Stimulated activated CD4-positive, alpha-beta T cell treated with anti-CD3 and anti-CD28 coated beads, Interleukin-4, amount 100 ng/mL, for 24 hours (primary cell): ENCODE measurements at places on chromosomes 13 and 19.

GRCh38 chr13:78759704-78760103 lies 100.7 kb upstream of the OBI1 start:
- no peak for DNase-seq

GRCh38 chr13:33611121-33611805 lies 206.7 kb upstream of the RFC3 start:
- DNase-seq, result no peak

- no peak for DNase-seq
Observed at GRCh38 chr19:42555317-42555716, 27.0 kb upstream of the CEACAM1 start.

GRCh38 chr19:648305-648704 lies 8.6 kb downstream of the FGF22 start:
- DNase-seq, result no peak

DNA sequence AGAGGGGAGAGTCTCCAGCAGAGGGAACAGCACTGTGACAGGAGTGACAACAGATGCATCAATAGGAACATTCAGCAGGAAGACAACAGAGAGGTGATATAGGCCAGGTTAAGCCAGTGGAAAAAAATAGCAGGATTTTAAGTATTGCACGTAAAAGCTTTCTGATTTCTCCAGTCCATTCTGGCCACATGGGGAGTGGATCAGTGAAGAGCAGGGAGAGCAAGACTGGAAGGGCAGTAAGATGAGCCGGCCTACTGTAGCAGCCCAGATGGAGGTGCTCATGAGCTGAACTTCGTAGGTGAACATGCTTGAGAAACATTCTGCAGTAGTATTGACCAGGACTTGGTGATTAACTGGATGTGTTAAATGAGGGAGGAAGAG lies 1.7 kb downstream of the UTP14C start:
- DNase-seq, result no peak

DNA sequence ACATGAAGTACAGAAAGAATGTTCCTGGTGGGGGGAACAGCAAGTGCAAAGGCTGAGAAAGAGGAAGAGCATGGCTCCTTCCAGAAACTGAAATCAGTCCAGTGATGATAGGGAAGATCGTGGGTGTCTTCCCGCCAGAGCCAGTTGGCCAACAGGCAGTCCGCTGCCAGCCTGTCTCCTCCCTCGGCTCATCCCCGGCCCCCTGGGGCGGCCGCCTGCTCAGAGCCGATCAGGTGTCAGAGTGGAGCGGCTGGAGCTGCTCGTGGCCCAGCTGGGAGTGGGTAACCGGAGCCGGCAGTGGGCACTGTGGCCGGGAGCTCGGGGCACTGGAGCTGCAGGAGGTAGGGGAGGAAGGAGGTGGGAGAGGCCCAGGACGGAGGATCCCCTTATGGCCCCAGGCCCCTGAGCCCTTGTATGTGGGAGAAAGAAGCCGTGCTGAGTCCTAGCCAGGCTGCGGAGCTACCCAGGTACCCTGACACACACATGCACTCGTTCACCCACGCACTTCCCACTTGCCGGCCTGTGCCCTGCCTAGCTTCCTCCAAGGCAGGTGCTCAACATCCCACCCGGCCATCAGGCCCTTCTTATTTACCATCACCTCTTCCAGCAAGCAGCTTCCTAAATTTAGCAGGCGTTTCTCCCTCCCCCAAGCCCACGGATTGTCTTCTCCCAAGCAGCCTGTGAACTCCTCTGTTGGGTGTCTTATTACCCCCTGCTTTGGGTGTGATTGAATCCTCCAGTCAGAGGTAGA lies 1.7 kb downstream of the ANKRD24 start:
- no peak for DNase-seq

DNA sequence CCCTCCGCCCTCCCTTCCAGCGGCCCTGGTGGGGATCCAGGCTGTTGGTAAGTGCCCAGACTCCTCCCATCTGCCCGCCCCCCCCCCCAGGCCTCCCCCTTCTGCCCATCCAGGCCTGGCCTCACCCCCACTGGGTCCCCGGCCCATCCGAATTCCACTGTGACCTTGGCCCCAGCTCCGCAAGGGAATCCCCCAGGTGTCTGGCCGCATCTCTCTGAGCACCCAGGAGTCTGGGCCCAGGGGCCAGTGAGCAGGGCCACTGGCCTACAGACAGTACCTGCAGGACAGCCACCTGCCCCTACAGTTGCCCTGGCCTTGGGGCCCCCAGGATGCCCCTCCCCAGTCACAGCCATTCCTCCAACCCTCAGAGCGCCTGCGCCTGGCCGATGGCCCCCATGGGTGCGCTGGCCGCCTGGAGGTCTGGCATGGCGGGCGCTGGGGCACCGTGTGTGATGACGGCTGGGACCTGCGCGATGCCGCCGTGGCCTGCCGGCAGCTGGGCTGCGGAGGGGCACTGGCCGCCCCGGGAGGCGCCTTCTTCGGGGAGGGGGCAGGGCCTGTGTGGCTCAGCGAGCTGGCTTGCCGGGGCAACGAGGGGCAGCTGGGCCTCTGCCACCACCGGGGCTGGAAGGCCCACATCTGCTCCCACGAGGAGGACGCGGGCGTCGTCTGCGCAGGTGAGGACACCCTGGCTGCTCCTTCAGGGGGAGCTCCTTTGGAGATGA lies 912 bp downstream of the SSC5D start:
- no peak for DNase-seq

DNA sequence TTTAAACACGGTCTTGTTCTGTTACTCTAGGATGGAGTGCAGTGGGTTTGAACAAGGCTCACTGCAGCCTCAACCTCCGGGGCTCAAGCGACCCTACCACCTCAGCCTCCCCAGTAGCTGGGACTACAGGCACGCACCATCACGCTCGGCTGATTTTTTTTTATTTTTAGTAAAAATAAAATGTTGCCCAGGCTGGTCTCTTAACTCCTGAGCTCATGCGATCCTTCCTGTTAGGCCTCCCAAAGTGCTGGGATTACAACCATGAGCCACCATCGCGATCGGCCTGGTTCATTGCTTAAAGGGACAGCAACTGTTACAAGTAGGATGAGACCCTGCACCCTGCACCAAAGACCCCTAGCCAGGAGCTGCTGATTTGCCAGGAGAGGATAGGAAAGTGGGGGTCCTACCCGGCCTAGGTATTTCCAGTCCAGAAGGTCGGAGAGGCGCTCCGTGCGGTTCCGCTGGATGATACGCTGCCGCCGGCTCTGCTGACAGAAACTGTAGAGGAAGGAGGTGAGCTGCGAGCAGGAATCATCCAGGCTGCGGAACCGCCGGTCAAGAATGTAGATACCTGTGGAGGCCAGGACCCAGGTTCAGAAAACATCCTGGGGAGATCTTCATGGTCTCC lies 5.1 kb downstream of the FTL start:
- DNase-seq, result no peak
